ENCODE measurements at places on chromosomes 4 and X.

DNA sequence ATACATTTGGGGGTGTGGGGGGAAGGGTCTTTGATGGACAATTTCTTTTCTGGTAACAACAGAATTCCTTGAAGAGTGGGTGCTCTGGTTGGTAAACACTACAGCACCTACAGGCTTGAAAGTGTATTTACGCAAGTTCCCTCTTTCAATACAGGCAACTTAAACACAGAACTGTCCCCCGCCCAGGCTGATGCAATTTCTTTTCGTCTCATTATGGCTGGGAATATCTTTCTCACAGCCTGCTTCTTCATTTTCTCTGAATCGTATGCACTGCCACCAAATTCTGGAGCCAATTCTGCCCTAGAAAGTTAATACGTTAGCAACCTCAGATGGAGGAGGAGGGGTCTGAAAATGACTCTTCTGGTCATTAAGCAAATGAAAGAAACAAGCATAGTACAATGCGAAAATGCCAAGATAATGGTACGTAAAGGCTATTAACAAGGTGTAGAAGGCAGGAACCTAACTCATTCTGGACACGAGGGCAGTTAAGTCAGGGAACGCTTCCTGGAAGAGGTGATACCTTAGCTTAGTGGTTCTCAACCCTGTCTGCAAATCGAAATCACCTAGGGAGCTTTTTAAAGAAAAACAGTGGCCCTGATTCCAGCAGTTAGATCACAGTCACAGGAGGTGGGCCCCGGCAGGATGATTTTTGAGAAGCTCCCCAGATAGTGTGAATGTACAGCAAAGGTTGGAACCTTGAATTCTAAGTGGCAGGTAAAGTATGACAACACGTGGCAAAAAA is 1.0 kb downstream of the AGA start:
- H3K36me3 ChIP-seq, result peaks cover 7% of the 10 kb centered on the region
- H3K4me3 ChIP-seq, result peak overlapping the region; percentile 74
- H3K4me1 ChIP-seq, result peaks cover 9% of the 10 kb centered on the region
- DNase-seq, result no peak

DNA sequence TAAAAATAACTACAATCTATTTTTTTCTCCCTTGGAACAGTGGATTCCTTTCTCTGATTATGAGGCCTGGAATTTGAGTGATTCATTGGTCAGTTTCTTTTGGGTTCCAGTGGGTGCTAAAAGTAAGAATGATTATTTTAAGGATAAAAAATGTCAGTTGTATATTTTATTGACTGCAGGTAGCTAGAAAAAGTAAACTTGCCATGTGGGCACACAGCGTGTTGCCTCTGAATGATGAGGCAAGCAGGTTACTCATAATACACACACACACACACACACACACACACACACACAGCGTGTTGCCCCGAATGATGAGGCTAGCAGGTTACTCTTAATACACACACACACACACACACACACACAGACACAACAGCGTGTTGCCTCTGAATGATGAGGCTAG is 13.8 kb downstream of the GALNT7 start:
- no peaks in the 10 kb centered on the region for H3K27me3 ChIP-seq
- no peak for DNase-seq
- peaks cover 71% of the 10 kb centered on the region for H3K4me1 ChIP-seq
- H3K36me3 ChIP-seq, result no peaks in the 10 kb centered on the region

GRCh38 chrX:48992341-48992740 is 9.7 kb downstream of the GRIPAP1 start:
- H3K27me3 ChIP-seq, result no peaks in the 10 kb centered on the region
- no peaks in the 10 kb centered on the region for H3K4me1 ChIP-seq
- peaks cover 84% of the 10 kb centered on the region for H3K36me3 ChIP-seq

DNA sequence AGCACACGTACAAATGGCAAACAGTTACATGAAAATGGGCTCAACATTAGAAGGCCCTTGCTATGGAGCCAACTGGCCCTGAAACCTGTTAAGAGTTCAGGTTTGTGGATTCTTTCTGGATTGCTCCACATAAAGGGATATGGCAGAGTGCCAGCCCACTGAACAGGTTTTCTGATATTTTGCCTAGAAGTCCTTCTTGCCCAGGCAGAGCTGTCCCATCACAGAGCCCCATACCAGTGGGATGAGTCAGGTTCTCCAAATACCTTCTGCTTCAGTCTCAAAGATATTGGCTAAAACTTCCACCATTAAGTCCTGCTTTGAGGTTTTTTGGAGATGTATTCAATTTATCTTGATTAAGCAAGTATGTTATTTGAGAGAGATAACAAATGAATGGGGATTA is 146.8 kb upstream of the IL1RAPL2 start:
- DNase-seq, result no peak
- H3K4me1 ChIP-seq, result no peaks in the 10 kb centered on the region
- no peaks in the 10 kb centered on the region for H3K36me3 ChIP-seq
- no peaks in the 10 kb centered on the region for H3K27me3 ChIP-seq

- peak; percentile 93 for DNase-seq
- H3K4me3 ChIP-seq, result no peak overlapping the region
- H3K4me1 ChIP-seq, result peaks cover 27% of the 10 kb centered on the region
- H3K27me3 ChIP-seq, result no peaks in the 10 kb centered on the region
Measured at GRCh38 chr4:38529189-38530115, 134.5 kb upstream of the KLF3 start.

Data from stomach (tissue), 19 donors.